Effector CD8-positive, alpha-beta T cell (primary cell): ENCODE measurements at places on chromosomes 5 and 9.

DNA sequence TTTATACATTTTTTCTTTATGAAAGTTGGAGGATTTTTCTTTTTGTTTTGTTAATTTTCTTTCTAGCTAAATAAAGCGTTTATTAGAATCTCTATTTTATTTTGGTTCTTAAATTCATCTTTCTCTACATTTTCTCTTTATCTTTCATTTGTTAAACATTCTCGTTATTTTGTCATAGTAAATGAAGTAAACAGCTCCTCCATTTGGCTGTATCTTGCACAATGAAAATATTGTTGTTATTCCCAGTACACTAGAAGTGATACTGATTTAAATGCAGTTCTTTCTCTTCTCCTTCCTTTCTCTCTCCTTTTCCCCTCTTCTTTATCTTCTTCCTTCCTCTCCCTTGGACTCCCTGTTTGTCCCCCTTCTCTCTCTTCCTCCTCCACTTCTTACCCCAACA lies 88.8 kb downstream of the FER start:
- no peak for DNase-seq

DNA sequence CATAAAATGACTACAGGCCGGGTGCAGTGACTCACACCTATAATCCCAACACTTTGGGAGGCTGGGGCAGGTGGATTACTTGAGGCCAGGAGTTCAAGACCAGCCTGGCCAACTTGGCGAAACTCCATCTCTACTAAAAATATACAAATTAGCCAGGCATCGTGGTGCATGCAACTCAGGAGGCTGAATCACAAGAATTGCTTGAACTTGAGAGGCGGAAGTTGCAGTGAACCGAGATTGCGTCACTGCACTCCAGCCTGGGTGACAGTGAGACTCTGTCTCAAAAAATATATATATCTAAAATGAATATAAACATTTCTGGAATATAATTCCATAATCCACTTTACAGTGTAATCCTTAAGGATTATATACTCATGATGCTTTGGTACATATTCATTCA lies 66.5 kb downstream of the TEX10 start:
- no peak for DNase-seq

GRCh38 chr5:58410441-58410840 lies 49.4 kb downstream of the PLK2 start:
- no peak for DNase-seq

DNA sequence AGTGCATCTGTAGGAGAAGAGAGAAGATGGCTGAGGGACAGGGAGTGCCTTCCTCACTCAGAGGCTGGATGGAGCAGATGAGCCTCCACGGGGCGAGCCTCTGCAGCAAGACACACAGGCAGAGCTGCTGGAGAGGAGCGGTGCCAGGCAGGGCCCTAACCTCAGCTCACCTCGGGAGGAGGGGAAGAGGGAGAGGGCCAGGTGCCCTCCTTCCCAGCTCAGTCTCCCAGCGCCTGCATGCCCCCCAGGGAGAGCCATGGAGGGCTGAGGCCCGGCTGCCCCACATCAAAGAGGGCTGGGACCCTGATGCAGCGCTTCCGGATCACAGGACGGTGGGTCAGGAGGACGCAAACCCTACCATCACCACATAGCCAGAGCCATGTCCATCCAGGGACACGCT lies 13.6 kb upstream of the SPATA31E1 start:
- no peak for DNase-seq

GRCh38 chr9:105392531-105392930 lies 55.3 kb upstream of the FSD1L start:
- no peak for DNase-seq

GRCh38 chr5:123174916-123175481 lies 86.0 kb downstream of the PRDM6 start:
- no peak for DNase-seq

- no peak for DNase-seq
Measured at GRCh38 chr5:96975656-96976055, 39.8 kb downstream of the LNPEP start.

GRCh38 chr5:115626445-115626823 lies 598 bp upstream of the TMED7 start:
- DNase-seq: no peak

GRCh38 chr5:3715062-3715461 lies 119.4 kb downstream of the IRX1 start:
- no peak for DNase-seq
